ENCODE measurements at places on chromosomes 3 and 15. TPM values are rescaled to one million over a fixed set of nuclear protein-coding genes. Genes with fewer than 3 reads are reported as not detected.

DNA sequence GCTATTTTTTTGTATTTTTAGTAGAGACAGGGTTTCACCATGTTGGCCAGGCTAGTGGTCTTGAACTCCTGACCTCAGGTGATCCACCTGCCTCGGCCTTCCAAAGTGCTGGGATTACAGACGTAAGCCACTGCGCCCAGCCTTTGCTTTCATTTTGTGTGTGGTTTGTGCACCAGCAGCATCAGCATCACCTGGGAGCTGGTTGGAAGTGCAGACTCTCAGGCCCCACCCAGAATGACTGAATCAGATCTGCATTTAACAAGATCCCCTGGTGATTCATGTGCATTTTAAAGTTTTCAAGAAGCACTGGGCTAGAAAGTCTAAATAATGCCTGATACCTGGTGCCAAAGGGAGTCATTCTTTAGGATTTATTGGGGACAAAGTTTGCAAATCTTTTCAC is 73.4 kb upstream of the BNIP2 start:
- no peak for DNase-seq

DNA sequence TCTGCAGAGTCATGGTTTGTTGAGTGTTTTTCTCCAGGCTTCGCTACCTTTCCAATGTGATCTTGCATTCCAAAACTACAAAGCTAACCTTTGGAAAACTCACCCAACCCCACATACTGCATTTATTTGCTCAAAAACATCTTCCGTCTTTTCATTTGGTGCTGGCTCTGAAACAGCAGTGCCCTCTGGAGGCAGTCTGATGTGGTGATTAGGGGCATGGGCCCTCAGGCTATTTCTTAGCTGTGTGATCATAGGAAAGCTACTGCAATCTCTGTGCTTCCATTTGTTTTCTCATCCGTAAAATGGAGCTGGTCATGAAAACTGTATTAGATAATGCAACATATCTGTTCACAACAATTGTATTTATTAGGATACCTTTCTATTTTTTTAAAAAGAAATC is 47.0 kb downstream of the MTHFS start:
- no peak for DNase-seq

GRCh38 chr3:13654330-13655060 is 105.6 kb downstream of the FBLN2 start:
- DNase-seq = no peak

DNA sequence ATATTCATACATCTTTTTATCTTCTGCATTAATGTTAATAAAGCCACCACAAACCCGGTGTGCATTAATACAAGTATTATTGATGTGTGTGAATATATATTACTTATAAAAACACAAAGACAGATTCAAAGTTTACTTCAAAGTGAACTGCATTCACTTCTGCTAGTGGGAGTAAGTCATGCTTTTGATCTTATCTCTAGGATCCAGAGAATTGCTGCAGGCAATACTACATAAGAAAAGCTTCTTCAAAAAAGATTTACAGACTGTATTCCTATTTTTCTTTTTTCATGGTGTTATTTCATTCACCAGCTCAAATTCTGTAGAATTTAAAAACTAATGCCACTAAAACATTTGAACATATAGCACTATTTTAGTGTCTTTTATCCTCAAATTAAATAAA is 87.5 kb upstream of the CBLB start:
- no peak for DNase-seq

- DNase-seq = no peak
Observed at GRCh38 chr15:79978260-79978654, 7.3 kb upstream of the BCL2A1 start.

DNA sequence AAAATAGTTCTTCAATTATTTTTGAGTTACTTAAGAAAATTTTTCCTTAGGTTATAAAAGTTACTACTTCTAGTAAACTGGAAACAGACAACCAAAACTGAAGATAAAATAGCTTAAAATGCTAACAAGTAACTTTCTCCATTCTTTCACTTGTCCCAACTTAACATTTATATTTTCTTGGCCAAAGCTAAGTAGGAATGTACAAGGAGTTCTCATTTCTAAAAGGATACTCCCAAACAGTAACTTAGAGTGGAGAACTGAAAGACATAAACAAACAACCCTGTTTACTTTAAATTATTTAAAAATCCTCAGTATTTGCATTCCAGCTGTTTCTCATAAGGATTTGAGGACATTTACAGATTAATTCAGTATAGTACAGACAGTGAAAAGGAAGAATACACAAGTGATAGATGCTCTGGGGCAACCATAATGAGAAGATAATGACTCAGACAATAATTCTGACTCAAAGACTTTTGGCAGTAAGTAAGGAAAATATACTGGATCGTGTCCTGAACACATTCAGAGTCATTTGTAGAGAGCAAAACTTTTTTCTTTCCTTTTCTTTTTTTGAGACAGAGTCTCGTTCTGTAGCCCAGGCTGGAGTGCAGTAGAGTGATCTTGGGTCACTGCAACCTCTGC is 29.2 kb upstream of the ANXA2 start:
- DNase-seq = no peak

- no peak for DNase-seq
Observed at GRCh38 chr3:44048196-44048924, 193.3 kb upstream of the TOPAZ1 start.

- DNase-seq = no peak
Observed at GRCh38 chr3:150059729-150060128, 89.0 kb upstream of the PFN2 start.

The HACD3 gene
- 39.6 TPM for total RNA-seq

DNA sequence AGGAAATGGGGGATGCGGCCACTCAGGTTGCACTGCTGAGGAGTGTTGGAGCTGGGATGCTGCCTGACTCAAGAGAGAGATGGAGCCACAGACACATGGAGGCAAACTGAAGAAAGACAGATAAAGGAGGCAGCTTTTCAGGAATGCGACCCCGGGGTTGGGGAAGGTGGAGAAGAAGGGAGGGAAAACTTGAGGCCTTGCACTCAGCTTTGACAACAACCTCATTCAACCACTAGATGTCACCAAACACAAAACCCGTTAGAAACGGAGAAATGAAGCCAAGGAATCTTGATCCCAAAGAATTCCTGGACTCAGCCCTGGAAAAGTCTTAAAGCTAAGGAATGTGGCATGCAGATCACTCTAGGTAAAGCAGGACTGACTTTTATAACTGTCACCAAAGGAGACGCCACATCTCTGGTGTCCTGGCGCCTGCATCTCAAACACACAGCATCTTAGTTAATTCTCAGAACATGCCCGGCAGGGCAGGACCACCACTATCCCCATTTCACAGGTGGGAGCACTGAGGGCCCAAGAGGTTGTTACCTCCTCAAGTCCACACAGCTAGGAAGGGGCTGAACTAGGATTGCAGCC is 59.6 kb upstream of the LMCD1 start:
- DNase-seq = no peak

DNA sequence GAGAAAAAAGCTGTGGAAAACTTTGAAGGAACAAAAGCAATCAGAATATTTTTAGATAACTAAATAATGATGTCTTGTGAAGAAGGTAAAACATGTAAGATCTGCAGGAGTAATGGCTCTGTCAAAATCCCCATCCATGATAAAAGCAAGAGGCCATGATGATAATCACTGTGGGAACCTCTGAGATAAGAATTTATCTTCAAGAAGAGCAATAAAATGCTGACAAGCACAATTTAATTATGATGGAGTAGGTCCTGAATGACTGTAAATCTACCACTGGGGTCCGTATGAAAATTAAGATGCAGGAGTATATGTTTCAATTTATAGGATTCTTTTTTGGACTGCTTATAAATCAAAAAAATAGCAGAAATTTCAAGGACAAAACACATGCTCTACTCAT is 68.3 kb upstream of the CHMP2B start:
- no peak for DNase-seq

The CD200R1L gene
- not detected for total RNA-seq

DNA sequence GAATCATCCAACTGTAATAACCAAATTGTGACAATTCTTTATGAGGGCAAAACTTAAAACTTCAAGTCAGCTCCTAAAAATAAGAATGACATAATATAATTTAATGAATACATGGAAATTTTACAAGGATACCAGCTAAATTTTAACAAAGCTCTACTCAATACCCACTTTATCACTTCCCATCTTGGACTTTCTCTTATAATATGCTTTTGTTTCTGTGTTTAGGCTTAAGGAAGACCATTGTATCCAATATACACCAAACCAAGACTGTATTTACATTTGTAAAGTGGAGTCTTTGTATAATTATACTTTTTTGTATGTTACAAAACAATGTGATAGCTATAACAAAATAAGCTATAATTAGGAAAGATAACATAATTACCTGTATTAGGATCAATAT is 16.8 kb downstream of the ATP13A3 start:
- DNase-seq = no peak
